ENCODE measurements at places on chromosomes 1 and 21.

DNA sequence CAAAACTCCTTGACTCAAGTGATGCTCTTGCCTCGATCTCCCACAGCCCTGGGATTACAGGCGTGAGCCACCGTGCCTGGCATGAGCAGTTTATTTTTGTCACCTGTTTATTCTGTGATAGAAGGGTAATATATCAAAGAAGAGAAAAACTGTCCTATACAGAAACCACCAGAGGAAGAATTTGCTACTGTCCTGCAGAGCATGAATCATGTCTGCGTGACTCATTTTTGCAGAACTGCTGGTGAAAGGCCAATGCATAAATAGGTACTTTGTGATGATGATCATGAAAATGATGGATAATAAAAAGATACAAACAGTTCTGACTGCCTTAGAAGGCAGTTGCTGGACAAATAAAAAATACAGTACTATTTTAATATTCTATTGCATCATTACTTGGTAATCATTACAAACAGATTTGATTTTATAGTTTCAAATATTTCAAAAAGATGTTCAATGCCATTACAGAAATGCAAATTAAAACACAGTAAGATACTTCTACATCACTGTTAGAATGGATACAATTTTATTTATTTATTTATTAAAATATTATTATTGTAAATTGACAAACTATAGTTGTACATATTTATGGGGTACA, 26.5 kb downstream of the RIPPLY3 start:
- peak; percentile 81 for DNase-seq

DNA sequence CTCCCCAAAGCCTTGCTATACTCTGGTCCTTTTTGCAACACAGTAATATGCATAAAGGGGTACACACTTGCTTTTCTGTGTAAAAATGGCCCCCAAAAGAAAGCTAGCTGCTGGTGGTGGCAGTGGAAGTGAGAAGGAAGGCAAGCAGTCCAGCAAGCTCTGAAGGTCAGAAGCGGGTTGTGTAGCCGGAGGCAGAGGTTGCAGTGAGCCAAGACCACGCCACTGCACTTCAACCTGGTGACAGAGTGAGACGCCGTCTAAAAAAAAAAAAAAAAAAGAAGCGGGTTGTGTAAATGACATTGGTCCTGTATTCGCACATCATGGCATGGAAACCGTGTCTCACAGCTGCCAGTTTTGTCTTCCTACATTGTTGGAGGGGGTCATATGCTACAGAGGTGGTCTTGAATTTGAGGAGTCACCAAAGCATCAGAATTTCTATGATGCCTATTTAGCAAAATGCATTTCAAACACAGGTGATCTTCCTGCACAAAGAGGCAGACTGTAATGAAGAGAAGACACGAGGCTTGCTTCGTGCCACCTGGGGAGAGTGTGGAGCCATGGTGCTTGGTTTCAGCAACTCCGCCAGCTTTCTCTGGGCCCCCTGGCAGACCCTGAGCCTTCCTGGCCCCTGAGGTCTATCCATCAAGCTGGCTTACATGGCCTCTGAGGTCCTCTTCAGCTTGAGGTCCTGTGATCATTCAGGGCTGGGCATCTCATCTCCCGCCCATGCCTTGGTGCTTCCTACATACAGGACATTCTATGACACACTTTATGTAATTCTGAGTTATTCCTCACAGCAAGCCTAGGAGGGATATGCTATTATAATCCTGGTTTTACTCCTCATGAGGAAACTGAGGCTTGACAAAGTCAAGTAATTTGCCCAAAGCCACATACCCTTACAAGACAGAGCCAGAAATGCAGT, 71.0 kb downstream of the TOMM20 start:
- DNase-seq: no peak

- peak; percentile 36 for DNase-seq
Measured at GRCh38 chr1:53393325-53393792, 65.5 kb upstream of the LRP8 start.

DNA sequence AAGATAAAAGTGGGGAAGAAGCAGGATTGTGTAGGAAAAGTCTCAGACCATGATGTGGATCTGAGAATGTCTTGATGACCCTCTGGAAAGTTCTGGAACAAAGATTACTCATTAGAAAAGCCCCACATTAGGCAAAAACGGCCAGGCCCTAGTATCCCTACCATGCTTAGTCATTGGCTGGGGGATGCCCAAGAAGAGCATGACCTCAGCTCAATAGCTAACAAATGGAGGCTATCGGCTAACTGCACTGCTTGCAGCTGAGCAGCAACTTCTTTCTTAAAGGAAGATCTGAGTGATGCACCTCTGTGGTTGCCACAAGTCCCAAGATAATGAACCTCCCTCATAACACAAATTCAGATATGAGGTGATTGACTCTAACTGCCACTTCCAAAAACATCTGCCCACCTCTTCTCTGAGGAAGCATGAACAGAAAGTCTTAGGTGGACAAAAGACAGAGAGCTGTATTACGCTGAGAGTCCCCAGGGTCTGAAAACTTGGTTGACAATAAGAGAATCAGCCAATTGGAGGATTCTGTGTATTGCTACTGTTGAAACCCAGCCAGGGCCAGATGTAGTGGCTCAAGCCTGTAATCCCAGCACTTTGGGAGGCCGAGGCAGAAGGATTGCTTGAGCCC, 64.6 kb upstream of the AK4 start:
- DNase-seq: peak; percentile 6

- no peak for DNase-seq
Measured at GRCh38 chr1:51234721-51235425, 1.2 kb upstream of the RNF11 start.

DNA sequence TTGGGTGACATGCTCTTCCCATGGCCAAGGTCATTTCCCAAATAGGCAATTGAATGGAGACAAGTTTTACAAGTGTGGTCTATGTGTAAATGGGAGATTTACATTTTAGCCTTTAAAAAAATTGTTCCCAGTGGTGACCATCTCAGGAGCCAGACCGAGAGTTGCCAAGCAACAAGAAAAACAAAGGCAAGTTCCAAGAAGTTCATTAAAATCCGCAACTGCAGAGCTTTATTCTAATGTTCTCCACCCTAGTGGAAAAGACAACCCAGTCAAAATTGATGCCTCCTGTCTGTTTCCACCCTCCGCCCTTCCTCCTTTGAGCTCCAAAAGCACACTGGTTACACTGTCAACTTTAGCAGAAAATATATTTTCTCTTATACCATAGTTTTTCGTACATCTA, 33.2 kb upstream of the CD55 start:
- DNase-seq: no peak

DNA sequence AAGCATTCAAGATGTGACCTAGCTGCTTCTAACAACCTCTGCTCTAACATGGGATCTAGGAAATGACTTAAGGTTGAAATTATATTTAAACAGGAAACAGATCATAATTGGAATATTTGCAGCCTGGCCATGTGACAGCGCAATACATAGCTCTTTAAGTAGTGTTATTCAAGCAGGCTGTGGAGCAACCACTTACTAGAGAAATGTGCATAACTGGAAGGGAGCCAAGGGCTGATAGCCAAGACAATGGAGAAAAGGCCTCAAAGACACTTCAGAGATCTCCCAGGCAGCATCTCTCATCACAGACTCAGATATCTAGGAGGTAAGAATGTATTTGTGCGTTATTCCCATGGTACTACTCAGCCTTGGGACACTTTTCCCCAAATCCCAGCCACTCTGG, 823.0 kb upstream of the PRMT6 start:
- no peak for DNase-seq

DNA sequence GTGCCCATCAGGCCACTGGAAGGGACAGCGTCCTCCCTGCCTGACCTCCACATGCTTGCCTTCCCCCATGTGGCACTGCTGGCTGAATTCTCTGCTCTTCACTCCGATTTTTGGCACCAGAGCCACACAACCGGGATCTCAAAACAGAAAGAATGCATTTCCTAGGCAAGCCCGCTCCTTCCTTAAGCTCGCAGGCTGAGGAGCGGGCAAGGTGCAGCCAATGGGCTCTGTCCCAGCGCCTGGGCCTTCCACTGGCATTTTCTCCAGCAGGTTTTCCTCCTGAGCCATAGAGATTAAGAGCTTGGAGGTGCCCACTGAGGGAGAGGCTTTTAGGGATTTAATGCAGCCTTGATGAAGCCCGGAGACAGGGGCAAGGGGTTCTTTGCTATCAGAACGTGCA, 158.0 kb downstream of the IGSF21 start:
- no peak for DNase-seq

- DNase-seq: no peak
Measured at GRCh38 chr1:235881930-235882700, 15.4 kb upstream of the LYST start.

- DNase-seq: peak; percentile 57
Measured at GRCh38 chr1:85225624-85226380, 25.0 kb upstream of the SYDE2 start.

GRCh38 chr1:44454704-44455103, 49.6 kb downstream of the RNF220 start:
- no peak for DNase-seq

- DNase-seq: peak; percentile 44
Measured at GRCh38 chr1:197614916-197615692, 160.2 kb downstream of the DENND1B start.

DNA sequence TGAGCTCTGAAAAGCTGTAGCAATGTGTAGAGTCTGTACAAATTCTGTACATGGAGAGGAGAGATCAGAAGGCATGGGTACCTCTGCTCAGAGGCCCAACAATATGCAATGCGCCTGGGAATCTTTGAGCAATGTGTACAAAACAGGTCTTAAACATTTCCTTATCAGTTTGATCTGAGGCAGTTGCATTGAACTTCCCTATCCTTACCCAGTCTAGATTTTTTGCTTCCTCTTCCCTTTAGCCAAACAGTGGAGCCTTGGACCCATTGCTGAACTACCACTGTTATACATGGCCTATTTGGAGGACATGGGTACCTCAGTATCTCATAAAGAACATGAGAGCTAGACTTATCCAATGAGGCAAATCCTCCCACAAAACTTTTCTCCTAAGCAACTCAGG, 12.6 kb upstream of the MNDA start:
- DNase-seq: no peak

DNA sequence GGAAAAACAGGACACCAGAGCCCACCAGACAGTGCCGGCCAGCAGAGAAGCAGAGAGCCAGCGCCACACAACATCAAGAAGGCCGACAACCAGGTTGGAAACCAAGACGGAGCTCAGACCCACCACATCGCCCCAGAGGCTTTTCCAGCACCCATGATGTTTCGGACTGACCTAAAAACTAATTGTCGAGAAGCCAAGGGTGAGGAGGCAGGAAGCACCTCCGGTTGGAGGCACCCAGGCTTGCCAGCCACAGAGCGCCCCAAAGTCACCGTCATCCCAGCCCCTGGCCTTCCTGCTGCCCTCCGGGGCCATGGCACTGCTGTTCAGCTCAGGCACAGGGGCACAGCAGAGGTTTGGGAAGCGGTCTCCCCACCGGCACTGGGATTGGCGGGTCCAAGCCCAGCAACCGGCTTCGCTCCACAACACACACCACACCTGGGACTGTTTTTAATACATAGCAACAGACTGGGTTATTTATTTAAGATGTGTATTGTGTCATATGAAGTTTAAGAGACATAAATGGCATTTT, 67.2 kb downstream of the SLC37A1 start:
- no peak for DNase-seq

GRCh38 chr1:23800400-23801337, at the start of gene GALE:
GALE (minus strand) TSS chr1:23800754; CDS start chr1:23799007, 1,747 bp downstream.
- peak; percentile 93 for DNase-seq

DNA sequence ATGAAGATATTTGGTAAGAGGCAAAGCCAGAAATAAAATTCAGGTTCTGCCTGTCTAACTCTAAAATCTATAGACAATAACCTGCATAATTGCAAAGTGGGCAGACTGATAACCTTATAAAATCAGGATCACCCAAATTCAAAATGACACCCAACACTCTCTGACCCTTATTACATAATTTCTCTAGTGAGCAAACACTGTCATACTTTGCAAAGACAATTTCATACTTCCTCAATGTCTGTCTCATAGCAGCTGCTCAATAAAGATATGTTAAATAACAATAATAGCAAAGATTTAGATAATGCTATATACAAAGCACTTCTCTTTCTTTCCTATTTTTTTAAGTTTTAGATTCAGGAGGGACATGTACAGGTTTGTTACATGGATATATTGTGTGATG, 118.5 kb downstream of the UCHL5 start:
- DNase-seq: no peak

- peak; percentile 52 for DNase-seq
Measured at GRCh38 chr21:35478161-35479064, 429.3 kb upstream of the RUNX1 start.

DNA sequence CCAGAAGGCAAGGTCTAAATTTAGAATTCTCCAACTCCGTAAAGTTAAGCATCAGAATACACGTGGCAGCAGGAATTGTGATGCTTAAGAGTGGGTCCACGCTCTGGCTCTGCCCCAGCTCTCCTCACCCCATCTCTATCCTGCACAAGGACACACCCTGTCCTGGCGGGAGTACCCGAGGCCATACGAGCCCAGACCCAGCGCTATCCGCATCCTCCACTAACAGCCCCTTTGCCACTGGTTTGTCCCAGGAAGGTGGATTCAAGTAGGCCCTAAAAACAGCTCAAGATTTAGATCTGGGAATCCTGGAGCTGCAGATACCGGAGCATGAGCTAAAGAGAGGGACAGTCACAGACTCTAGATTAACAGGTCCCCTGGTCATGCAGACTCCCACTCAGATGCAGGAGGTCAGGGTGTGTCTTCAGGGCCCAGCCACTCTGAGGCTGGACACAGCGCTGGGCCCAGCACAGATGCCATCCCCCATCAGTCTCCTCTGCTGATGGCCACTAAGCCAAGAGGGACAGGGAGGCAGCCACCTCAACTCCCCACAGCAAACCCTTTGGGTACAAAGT, 393.3 kb downstream of the NPHP4 start:
- no peak for DNase-seq

DNA sequence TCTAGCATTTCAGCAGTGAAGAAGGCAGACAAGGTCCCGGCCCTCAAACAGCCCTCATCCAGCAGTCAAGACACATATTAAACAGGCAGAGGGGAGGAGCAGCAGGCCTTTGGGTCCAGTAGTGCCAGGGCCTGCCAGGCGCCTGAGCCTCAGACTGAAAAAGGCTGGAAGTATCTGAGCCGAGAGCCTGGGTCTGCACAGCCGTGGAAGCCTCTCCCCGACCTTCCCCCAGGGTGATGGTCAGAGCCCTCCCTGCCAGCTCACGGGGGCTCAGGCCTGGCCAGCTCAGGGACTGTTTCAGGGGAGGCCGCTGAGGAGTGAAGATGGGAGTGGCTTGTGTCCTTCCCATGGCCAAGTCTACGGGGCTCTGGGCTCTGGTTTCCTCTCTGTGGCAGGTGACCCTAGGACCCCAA, 565.2 kb downstream of the PTPRU start:
- no peak for DNase-seq

DNA sequence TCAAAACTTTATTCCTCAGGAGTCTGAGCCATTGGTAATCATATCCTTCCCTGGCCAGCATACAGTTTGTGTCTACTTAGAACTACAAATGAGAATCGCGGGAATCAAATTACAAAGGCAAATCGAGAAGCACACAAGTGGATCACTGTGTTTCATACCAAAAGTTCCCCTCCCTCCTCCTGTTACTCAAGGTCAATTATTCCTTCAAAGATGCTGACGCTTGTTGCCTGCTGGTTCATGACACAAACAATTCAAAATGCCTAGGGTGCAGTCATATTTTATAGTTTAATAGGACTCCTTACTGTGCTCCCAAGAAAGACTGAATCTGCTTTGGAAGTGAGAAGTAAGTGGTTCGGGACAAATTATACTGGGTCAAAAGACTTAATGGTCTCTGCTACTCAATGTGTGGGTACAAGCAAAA, 93.0 kb upstream of the PBX1 start:
- no peak for DNase-seq

Measured in amniotic epithelial cell (primary cell).